Neural progenitor cell (in vitro differentiated cells): ENCODE measurements at places on chromosomes 5 and 9.

GRCh38 chr5:73952872-73953271 is 326.9 kb downstream of the ARHGEF28 start:
- peaks cover 17% of the 10 kb centered on the region for H3K4me1 ChIP-seq
- H3K4me3 ChIP-seq: no peak overlapping the region
- no peak overlapping the region for H3K27ac ChIP-seq
- DNase-seq: no peak
- H3K36me3 ChIP-seq: no peaks in the 10 kb centered on the region
- no peaks in the 10 kb centered on the region for H3K27me3 ChIP-seq

- peaks cover 2% of the 10 kb centered on the region for H3K27me3 ChIP-seq
- H3K36me3 ChIP-seq: no peaks in the 10 kb centered on the region
- H3K4me1 ChIP-seq: peaks cover 11% of the 10 kb centered on the region
- H3K27ac ChIP-seq: no peak overlapping the region
- H3K4me3 ChIP-seq: no peak overlapping the region
These were observed 24.4 kb upstream of the TRIO start for GRCh38 chr5:14118551-14119320.

DNA sequence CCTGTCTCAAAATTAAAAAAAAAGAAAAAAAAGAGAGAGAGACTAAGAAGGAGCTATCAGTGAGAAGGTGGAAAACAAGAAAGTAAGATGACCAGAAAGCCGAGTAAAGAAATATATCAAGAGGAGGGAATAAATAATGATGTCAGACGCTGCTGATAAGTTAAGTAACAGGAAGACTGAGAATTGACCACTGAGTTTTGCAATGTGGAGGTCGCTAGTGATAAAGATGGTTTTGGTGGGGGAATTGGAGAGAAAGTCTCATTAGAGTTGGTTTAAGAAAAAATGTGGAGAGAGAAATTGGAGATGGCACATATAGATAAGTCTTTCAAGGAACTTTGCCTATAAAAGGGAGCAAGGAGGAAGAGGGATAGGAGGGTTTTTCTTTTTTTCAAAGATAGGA is 91.9 kb downstream of the RAD23B start:
- H3K4me1 ChIP-seq: no peaks in the 10 kb centered on the region
- H3K4me3 ChIP-seq: no peak overlapping the region
- H3K36me3 ChIP-seq: no peaks in the 10 kb centered on the region
- H3K27me3 ChIP-seq: no peaks in the 10 kb centered on the region
- no peak overlapping the region for H3K27ac ChIP-seq

DNA sequence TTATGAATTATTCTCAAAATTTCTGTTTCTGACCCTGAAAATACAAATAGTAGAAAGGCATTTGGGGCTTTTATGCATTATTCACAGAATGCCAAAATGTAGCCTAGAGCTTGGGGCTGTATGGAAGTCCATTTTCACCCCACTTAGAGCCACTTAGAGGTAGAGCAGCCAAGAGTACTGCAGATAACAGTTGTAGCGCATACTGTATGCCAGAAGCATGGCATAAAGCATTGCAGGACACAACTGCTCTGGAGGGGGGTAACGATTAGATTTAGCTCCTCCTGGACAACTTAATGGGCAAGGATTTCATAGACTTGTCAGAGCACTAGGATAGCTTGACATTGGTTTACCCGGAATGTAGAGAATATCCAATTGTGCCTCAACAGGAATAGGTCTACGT is 15.7 kb downstream of the SLC31A1 start:
- H3K27me3 ChIP-seq: no peaks in the 10 kb centered on the region
- H3K4me3 ChIP-seq: no peak overlapping the region
- no peak overlapping the region for H3K27ac ChIP-seq
- DNase-seq: no peak

DNA sequence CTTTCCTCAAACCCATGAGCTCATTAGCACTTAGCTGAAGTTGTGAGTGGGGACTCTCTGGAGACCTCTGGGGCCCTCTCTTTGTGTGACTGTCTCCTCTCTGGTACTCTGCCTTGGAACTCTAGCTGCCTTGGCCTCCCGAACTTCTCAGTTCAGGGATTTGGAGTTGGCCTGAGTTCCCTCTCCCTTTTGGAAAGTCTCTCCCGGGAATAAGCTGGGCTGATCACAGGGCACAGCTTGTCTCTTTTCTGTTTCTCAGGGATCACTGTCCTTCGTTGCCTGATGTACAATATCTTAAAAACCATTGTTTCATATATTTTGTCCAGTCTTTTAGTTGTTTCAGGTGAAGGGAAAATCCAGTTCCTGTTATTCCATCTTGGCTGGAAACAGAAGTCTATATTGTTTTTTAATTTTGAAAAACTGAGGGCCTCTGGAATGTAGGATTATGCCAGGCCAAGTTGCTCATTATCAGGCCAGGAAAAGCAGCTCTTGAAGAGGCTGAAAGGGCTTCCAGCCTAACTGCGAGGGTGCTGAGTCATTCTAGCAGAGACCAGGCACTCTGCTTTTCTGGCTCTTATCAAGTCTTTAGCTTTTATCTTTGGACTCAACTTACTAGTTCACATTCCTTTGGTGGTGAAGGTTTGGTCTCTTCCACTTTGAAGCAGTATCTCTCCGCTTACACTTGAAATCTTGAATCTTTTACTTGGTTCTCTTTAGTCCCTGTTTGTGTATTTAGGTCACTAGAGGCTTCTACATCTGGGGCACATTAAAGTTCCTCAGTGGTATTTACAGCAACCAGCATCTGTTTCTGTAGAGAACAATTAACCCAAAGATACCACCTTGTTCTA is 8.4 kb upstream of the RGS3 start:
- DNase-seq: peak; percentile 37
- H3K27ac ChIP-seq: peak overlapping the region; percentile 15
- no peaks in the 10 kb centered on the region for H3K36me3 ChIP-seq
- H3K27me3 ChIP-seq: no peaks in the 10 kb centered on the region
